Stimulated activated CD8-positive, alpha-beta memory T cell treated with anti-CD3 and anti-CD28 coated beads, Interleukin-4, amount 100 ng/mL, for 48 hours (primary cell): ENCODE measurements at places on chromosomes 13 and 19.

GRCh38 chr19:1133471-1133929, 29.7 kb downstream of the GPX4 start:
- peak; percentile 87 for DNase-seq

DNA sequence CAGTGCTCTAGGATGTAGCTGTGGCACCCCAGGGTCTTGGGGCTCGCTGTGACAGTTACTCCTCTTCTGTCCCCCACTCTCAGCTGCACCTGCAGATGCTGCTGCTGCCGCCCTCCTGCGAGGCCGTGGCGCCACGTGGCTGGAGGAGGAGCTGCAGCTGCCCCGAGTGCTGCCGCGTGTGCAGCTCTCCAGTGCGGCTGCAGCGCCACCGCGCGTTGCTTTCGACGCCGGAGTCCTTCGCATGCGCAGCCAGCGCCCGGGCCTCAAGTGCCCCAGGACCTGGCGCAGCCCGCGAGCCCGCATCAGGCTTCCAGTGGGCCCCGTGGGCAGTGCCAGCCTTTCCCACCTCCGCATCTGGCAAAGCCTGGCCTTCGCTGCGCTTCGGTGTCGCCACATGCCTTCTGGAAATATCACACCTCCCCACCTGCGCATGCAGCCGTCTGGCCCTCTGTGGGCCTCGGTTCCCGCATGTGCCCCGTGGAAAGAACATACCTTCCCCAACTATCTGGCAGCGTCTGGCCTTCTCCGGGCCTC, 692 bp upstream of the ZNF580 start:
- DNase-seq, result peak; percentile 80

DNA sequence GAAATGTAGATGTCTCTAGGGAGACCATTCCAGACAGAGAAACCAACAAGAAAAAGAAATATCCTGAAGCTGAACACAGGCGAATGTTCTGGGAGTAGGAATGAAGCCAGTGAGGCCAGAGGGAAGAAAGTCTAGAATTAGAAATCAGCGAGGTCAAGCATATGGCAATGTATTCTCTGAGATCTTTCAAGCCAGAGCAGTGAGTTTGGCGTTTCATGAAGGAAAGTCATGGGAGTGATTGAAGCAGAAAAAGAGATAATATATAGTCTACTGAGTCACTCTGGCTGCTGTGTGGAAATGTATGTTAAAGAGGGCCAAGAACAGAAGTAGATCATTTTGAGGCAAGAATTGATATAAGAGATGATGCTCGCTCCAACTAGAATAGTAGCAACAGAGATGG, 576.0 kb downstream of the PCDH17 start:
- DNase-seq, result no peak

GRCh38 chr19:17246681-17247425, 1.1 kb upstream of the NR2F6 start:
- DNase-seq, result no peak

- no peak for DNase-seq
These were observed 48.3 kb downstream of the LATS2 start for GRCh38 chr13:21012841-21013681.
